Effector memory CD8-positive, alpha-beta T cell (primary cell): ENCODE measurements at places on chromosomes 1 and 21.

DNA sequence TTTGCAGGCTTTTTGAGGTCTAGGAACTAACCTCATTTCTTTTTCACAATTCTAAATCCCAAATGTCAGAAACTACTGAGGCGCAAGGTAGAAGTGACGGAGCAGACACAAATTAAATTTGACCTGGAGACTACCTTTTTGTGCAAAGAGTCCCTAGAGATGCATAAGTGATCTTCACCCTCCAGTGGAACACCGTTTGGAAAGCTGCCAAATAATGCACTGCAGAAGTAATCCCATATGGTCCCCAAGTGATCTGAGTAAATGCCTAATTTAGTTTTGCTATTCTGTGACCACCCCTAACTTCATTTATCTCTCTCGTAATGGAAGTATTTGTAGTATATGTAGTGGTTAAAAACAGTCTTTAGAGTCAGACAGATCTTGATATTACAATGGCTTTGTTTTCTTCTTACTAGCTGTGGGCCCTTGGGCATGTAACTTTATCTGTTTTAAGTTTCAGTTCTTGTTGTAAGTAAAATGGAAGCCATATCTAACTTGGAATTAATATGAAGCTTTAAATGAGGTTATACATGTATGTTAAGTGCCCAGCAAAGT lies 70.4 kb upstream of the IPO9 start:
- no peak for DNase-seq

GRCh38 chr1:50163680-50164079 lies 55.0 kb downstream of the ELAVL4 start:
- DNase-seq = no peak

GRCh38 chr1:156805766-156806511 lies 10.7 kb downstream of the SH2D2A start:
- no peak for DNase-seq

DNA sequence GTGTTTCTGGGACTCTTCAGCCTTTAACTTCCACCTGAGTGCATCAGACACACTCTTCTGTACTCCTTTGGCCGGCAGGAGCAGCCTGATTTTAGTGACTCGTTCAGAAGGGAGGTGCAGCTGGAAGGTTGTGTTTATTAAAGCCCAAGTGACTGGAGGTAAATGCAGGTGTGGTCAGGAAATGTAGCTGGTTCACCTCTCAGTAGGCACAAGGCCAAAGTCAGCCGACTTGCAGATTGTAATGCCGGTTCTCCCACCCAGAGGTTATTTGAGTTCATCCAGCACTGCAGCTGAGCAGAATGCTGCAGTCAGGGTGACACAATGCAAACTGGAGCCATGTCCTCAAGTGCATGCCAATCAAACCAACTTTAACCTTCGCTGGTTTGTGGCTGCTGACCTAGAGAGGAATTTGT lies 91.5 kb downstream of the SPATA46 start:
- no peak for DNase-seq

DNA sequence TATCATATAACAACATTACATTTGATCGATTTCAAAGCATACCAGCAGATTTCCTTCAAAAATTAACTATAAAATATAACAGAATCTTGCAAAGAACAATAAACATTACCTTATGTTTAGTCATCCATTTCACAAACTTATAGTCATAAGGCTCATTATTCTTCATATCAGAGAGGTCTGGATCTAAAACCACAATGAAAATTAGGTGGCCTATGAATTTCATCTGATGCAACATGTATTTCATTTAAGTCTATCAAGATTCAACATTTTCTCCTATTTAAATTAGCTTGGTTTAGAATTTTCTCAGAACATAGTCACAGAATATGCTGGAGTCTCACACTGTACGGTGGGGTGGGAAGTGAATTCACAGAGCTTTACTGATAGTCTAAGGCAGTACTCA lies 49.2 kb downstream of the KYAT3 start:
- DNase-seq = no peak

- no peak for DNase-seq
These were observed 117.9 kb downstream of the SLC30A10 start for GRCh38 chr1:219810451-219810850.

DNA sequence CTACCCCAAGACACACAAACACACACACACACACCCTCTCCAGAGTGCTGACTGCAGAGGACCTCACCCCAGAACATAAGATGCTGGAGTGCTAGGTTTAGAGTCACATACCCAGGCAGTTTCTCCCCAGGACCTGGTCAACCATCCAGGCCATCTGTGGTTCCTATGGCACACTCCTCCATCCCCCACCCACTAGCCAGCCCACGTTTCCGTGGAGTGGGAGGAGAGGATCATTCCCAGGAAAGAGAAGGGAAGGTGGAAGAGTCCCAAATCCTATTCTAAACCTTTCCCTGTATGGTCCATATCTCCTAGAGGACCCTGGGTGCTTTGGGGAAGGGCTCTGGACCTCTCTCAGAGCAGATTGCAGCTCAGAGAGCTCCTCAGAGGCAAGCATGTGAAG lies 1.1 kb downstream of the KCNJ9 start:
- no peak for DNase-seq

- DNase-seq = no peak
These were observed 46.5 kb downstream of the LUZP1 start for GRCh38 chr1:23122023-23122748.

GRCh38 chr1:231575472-231575871 lies 47.0 kb downstream of the TSNAX start:
- DNase-seq = no peak

DNA sequence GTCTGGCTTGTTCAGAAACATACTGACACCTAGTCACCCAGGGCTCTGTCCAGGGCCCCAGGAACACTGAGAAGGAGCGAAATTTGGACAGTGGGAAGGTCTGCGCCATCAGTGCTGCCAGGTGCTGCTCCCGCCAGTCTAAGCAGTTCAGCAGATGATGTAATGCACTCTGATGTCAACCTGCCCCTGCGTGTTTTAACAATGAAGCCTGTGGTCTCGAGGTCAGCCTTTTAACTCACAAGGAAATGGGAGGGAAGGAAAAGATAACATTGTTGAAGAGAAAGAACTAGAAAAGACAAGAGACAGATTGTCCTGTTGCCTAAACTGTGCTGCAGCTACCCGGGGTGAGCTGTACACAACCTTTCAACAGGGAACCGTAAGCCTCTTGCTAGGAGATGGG lies 126.6 kb upstream of the IFFO2 start:
- DNase-seq = no peak

- no peak for DNase-seq
These were observed 386.3 kb downstream of the DISC1 start for GRCh38 chr1:232012773-232013386.

- no peak for DNase-seq
These were observed 157.7 kb downstream of the TOMM20 start for GRCh38 chr1:234970731-234971476.

- DNase-seq = no peak
These were observed 1.8 kb upstream of the MTFR1L start for GRCh38 chr1:25817840-25818501.

DNA sequence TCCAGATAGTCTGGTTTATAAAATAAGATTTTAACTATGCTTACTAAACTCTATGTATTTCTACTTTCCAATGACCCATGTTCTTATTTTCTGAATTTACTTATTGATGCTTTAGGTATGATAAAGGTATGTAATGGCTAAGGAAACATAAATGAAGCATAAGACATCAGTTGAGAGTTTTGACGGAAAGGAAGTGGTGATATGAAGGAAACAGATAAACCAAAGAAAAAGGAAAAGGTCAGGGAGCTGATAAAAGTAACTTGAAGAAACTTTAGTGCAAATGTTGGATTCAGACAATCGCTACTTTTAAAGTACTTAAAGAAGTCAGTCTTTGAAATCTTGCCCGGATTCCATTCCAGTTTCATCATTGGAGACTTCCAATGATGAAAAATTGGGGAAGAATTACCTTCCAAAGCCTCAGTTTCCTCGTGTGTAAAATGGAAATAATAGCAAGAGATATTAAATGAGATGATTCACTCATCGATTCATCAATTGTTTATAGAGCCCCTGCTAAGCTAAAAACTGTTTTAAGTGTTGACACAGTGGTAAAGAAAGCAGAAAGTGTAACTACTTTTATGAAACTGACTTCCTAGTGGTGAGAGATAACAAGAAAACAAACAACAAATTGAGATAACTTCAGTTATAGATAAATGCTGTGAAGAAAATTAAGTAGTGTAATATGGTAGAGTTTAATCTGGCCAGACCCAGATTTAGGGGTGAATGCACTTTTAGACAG lies 10.6 kb downstream of the PTPRC start:
- no peak for DNase-seq

- no peak for DNase-seq
These were observed 18.1 kb downstream of the URB2 start for GRCh38 chr1:229643996-229644745.

GRCh38 chr1:54569339-54569738 lies 21.3 kb downstream of the ACOT11 start:
- no peak for DNase-seq

DNA sequence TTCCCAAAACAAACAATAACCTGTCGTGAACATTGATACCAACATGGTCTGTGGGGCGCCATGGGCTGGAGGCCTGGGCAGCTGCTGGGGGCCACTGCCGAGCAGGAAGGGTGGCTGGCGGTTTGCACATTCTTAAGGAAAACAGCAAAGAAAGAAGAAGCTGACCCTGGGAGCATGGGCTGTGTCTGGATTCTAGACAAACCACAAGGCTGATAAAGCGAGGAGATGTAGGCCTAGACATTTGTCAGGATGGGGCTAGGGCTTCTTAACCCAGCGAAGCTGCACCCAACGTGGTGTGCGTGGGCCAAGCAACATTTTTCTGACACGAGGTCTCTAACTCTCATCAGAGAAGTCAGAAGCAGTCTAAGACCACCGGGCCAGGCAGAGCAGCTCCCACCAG lies 322.1 kb upstream of the VAMP3 start:
- no peak for DNase-seq

GRCh38 chr1:25757846-25758185 lies 42.2 kb upstream of the SELENON start:
- no peak for DNase-seq

- no peak for DNase-seq
These were observed 101.1 kb downstream of the MACF1 start for GRCh38 chr1:39305555-39305954.

DNA sequence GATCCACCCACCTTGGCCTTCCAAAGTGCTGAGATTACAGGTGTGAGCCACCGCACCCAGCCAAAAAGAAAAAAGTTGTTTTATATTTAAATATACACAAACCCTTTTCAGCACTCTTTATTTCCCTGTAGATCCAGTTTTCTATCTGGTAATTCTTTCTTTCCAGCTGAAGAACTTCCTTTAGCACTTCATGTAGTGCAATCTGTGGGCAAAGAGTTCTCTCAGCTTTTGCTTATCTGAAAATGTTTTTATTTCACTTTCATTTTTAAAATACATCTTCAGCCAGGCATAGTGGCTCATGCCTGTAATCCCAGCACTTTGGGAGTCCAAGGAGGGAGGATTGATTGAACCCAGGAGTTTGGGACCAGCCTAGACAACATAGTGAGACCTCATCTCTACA lies 28.5 kb upstream of the HYI start:
- DNase-seq = no peak

GRCh38 chr1:43979528-43980254 lies 681 bp downstream of the B4GALT2 start:
- no peak for DNase-seq

DNA sequence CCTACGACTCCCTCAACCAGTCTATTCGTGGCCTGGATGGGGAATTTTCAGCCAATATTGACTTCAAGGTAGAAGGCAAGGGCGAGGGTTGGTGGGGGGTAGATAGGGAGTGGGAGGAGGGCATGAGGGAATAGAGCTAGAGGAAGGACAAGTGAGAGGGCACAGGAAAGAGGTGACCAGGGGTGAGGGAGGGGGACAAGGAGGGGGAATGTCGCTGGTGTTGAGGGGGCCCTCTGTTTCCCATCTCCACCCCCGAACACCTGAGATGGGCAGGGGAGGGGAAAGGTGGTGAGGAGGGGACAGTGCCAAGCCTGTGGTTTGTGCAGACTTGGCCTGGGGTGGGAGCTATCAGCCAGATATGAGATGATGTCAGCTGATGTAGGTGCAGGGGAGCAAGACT lies 8.3 kb upstream of the ADAM15 start:
- DNase-seq = no peak

GRCh38 chr1:209207701-209208286 lies 375.7 kb upstream of the CAMK1G start:
- no peak for DNase-seq

DNA sequence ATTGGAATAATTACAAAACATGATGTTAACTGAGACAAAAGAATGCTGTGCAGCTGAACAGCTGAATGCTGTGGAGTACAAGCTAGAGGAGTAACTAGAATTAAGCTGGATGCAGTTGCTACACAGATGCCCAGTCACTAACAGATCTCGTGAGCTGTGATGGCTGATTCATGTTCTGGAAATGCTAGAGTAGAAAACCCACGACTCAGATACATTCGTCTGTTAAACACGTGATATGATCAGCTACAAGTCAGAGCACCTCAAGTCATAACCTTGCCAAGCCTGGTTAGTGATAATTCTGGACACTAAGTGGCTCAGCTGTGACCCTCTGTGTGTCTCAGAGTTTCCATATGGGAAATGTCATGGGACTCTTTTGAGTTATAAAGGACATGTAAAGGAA lies 89.7 kb upstream of the ESRRG start:
- DNase-seq = no peak

DNA sequence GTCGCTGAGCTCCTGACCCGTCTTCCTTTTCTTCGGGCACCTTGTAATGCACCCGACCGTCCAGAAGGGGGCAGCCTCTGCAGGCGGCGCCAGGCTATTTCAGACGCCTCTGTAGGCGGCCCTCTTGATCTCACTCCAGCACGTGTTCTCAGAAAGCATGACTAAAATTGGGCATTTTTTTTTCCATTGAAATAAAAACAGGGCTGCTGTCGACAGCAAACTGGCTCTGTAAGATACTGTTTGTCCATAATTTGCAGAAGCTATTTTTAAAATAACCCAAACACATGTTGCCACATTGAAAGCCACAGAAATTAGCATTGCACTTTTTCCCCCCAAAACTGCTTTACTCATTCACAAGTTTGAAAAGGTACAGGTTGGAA lies 78.0 kb downstream of the STUM start:
- peak; percentile 77 for DNase-seq

DNA sequence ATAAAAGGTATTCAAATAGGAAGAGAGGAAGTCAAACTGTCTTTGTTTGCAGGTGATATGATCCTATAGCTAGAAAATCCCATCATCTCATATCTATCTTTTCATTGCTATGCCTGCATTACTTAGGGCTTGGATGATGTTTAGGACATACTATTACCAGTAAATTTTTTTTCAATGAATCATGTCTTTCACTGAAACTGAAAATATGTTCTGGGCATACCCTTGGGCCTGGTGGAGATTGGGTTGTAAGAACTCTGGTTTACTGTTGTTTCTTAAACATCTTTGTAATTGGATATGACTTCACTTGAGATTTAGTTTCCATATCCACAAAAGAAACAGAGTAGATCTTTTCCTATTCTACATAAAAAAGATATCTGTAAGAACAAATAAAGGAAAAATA lies 502.2 kb upstream of the PRMT6 start:
- no peak for DNase-seq

DNA sequence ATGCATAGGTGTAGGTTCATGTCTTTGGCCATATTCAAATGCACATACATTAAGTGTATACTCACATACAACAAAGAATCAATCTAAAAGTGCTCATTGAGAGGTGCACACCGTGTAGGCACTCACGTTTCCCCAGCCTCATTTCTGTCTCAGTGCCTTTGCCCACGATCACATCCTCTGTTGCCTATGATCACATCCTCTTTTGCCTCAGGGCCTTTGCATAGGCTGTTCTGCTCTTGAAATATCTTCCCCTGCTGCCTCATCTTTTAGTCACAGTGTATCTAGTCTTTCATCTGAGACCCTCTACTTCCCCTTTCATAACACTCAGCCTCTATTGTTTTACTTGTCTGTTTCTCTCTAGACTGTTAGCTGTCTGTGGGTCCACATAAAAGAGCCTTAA lies 69.3 kb downstream of the FOXD2 start:
- no peak for DNase-seq

- DNase-seq = no peak
These were observed 6.0 kb upstream of the DIP2A start for GRCh38 chr21:46452710-46453109.
